Activated T-cell treated with anti-CD3 and anti-CD28 coated beads, Interleukin-2, amount 50 U/mL, for 1 hour (primary cell): ENCODE measurements at places on chromosomes 12 and 14.

- DNase-seq, result no peak
These were observed 1.4 kb downstream of the THTPA start for GRCh38 chr14:23557521-23557920.

GRCh38 chr12:87246726-87247125, 782.5 kb downstream of the C12orf50 start:
- no peak for DNase-seq

GRCh38 chr14:39366460-39367386, 65.5 kb downstream of the FBXO33 start:
- DNase-seq, result no peak

DNA sequence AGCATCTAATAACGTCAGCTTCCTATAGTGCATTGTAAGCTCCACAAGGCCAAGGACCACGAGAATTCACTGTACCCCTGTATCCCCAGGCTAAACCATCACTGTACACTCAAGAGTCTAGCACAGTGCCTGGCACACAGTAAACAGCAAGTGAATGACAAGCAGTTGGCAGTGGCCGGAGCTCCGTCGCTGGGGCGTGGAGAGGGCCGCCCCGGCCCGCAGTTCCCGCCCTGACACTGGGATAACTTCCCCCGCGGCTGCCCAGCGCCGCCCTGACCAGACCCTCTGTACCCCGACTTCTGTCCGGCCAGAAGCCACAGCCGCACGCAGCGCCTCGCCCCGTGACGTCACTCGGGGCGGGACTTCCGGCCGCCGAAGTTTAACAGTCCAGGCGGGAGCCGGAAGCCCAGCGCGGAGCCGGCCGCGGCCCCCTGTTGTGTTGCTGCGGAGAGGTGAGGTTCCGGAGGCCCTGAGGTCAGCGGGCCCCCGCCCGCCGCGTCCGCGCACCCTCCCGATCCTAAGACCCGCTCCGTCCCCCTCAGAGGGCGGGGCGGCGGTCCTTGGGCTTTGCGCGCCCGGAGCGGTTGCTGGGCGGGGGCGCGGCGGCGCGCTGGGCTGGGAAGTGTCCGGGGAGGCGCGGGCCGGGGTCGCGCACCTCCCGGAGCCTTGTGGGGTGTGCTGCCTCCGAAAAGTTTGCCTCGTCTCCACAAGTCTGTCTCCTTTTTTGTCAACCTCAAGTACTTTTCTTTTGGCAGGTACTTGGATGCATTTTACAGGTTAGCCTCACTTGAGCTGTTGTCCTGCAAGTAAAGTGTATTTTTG, at the start of gene NEDD1:
Gene NEDD1 (plus strand): TSS at position 409 of the 822 bp plus-strand sequence. CDS start 2,503 bp downstream, outside the sequence.
- DNase-seq, result peak; percentile 84

- no peak for DNase-seq
These were observed 167.4 kb downstream of the RPS29 start for GRCh38 chr14:49418789-49419188.

- DNase-seq, result no peak
These were observed 96.0 kb downstream of the RPAP3 start for GRCh38 chr12:47609806-47610205.

- DNase-seq, result no peak
These were observed 6.6 kb downstream of the PTHLH start for GRCh38 chr12:27965966-27966365.

GRCh38 chr12:109296431-109296830, 12.7 kb downstream of the FOXN4 start:
- no peak for DNase-seq

- no peak for DNase-seq
These were observed 305.0 kb upstream of the DIO3 start for GRCh38 chr14:101256266-101256665.

DNA sequence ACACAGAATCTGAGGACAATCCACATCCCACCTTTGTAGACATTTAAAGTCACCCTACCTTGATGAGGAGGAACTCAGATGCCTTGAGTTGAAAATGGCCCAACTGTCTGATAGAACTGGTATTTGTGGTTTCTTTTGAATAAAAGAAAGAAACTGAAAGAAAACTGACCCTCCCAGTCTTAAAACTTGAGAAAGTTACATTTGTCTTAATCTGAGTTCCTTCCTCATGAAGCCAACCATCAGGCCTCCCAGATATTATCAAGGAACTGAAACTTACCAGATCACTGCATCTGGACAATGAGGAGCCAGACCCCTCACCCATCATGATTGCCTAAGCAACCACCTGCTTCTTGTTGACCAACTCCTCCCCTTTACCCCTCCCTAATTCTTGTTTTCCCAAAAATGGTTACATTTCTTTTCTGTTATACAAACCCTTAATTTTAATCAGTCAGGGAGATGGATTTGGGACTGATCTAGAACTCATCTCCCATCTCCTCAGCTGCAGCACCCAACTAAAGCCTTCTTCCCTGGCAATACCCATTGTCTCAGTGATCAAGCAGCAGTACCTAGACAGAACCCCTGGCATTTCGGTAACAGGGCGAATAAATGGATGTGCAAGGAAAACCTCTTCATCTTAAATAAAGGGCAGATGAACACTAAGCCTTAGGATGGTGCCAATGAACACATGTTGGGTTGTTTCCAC, 72.0 kb upstream of the RESF1 start:
- DNase-seq, result no peak

- no peak for DNase-seq
These were observed 435.0 kb downstream of the NRXN3 start for GRCh38 chr14:78605025-78605762.

DNA sequence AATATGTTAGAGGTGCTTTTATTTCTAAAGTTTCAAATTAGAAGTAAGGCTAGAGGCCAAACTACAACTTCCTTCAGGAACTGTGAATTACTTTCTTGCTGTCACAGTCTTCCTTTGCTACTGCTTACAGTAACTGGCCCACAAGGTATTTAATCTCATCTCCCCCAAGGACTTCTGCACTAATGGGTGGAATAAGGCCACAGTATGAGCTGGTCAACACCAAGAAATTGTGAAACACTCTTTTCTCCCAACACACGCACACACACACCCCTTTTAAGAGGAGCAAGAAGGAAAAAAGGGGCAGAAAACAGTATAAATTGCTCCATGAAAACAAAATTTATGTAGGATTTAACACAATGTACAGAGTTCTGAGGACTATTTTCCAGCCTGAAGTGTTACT, 45.6 kb downstream of the SCAF11 start:
- DNase-seq, result no peak

DNA sequence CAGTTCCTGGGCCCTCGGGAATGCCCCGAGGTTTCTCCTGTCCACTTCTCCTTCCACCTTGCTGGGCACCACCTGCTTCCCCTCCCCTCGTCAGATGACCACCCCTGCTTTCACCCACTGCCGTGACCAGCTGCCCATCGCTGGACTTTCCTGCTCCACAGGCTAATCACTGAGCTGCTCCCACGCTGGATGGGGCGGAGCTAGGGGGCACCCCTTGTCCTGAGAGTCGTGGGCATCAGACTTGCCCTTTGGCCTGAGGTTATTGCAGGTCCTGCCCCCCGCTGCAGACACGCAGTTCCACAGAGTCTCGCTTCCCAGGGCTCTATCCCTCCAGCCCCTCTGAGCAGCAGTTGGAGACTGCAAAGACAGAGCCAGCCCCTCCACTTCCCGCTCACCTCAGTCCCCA, 427 bp downstream of the SLC6A12 start:
- DNase-seq, result no peak

DNA sequence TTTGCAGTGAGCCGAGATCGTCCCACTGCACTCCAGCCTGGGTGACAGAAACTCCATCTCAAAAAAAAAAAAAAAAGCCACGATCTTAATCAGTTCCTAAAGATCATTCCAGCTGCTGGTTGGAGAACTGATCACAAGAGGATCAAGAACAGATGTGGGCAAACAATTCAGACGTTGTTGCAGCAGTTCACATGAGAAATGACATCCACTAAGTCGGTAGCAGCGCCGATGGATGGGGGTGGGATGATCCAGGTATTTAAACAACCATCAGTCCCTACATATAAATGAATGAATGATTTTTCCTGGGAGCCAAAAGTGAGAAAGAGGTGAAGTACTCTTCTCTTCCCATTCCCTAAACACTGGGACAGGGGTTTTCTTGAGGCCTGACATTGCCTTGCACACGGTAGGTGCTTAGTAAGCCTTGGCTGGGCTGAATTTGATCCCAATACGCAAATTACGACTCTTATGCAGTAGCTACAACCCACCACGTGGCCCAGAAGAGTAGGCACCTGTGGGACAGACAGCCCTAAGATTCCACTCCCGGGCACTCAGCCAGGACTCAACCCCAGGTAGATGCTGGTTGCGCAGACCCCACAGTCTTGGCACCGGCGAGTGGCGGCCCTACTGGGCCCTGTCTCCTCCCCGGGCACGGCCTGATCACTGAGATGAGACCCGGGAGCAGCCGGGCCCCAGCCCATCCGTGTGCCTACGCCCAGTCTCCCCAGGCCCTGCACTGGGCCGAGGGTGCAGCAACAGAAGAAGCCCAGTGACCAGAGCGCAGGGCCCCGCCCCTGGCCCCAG, 565 bp downstream of the SPRYD3 start:
- DNase-seq, result no peak

GRCh38 chr12:126390969-126391566, 1325.8 kb downstream of the AACS start:
- no peak for DNase-seq

GRCh38 chr14:66530526-66530925, 22.6 kb downstream of the GPHN start:
- DNase-seq, result no peak

DNA sequence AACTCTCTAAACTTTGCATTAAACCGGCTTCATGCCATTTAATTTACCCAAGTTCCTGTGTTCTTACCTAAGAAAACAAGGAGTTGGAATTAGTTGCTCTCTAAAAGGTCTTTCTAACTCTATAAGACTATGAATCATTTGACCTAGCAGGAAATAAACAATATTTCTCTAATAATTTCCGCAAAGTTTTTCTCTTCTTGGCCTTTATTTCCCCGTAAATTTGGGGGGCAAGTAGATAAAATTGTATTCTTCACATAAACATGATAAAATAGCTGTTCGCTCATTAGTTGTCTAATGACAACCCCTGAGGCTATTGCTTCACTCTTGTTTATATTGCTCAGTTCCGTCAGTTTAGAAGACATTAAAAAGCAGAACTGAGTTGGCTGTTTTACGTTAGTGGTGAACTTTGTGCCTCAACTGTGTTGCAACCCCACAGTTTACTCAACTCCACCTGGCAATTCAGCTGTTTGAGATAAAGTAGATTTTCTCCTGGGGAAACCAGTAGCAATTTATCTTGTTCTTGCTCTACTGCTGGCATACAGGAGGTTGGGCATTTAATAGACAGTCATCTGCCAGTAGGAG, 74.7 kb downstream of the BTG1 start:
- no peak for DNase-seq

DNA sequence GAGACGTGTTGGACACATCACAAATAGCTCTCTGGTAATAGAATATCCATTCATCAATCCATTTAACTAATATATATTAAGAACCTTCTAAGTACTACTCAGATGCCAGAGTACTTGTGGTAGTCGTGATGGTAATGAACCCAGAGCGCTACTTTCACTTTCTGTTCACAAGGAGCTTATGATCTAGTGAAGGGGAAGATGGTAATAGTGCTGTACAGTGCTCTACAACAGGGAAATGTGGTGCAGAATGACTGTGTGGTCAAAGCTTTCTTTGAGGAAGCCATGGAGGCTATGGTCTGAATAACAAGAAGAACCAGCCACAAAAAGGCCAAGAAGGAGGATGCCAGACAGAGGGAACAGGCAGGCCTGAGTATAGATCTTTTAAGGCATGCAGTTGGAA, 212.0 kb downstream of the PTPRO start:
- DNase-seq, result no peak

GRCh38 chr12:61367281-61367785, 892.9 kb upstream of the USP15 start:
- no peak for DNase-seq

GRCh38 chr12:58378028-58378427, 436.7 kb downstream of the ATP23 start:
- DNase-seq, result no peak

DNA sequence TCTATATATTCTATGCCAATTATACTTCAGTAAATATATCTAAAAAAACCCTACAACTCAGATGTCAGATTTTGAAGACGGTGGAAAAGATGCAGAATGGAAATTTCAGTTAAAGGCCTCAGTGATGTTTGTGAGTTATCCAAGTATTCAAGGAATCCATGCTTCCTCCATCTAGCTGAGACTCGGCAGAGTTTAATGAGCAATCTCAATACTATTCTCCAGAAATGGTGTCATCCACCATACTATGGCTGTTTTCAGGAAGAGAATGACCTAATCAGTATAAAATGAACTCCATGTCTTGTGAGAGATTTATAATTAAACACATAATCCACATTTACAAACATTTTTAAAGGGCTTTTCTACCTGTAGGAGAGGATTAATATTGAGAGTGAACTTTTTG, 66.0 kb downstream of the KLHL28 start:
- DNase-seq, result no peak

DNA sequence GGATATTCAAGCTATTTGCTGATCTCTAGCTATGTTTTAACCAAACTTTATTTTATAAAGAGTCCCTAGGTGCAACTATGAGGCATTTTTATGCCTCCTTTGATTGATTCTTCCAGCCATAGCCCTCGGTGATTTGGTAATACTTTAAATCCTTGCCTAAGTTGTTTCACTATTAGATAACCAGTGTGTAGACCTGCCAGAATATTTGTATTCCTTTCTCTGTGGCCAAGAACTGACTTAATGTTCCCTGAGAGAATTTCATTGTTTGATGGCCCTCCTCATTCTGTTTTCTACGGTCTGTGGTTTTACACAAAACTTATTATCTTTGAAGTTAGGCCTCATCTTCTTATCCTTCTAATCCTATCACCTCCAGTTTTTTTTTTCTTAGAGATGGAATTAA, 109.7 kb upstream of the MDGA2 start:
- no peak for DNase-seq

DNA sequence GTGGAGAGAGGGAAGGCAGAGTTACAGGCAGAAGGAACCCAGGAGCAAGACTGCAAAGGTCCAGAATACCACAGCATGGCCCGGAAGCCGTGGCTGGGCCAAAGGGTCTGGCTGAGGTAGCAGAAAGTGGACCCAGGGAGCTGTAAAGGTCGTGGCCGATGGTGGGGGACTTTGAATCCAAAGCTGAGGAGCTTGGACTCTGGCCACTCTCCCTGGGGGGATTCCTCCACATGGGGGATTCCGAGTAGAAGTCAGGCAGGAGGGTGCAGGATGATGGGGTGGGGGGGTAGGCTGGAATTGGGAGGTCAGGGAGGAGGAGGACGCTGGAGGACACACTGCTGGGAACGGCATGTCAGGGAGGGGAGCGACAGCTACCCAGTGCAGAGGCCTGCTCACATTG, 125.2 kb downstream of the GCH1 start:
- no peak for DNase-seq

DNA sequence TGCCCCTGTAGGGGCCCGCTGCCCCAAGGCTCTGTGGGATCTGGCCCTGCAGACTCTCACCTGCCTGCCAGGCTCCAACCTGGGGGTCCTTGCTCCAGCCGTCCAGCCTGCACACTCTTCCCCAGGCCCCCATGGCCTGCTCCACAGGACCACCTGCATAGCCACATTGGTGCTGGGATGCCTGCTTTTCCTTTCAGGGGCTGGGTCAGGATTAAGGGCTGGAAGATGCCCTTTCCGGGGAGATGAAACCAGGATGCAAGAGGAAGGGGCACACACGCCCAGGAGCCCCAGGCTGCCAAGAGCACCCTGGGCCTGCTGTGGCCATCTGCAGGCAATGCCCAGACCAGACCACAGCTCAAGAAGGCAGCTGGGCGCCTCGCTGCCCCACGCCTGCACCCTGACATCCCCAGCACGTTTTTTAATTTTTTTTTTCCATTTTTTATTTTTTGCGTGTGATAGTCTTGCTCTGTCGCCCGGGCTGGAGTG, 15.0 kb downstream of the BAG5 start:
- DNase-seq, result no peak

- no peak for DNase-seq
These were observed 70.5 kb downstream of the LIN52 start for GRCh38 chr14:74155287-74155686.

GRCh38 chr12:82425241-82425640, 66.9 kb downstream of the METTL25 start:
- no peak for DNase-seq
